Heart left ventricle (tissue), 16 donors: ENCODE measurements at places on chromosomes 7 and 10. TPM values are rescaled to one million over a fixed set of nuclear protein-coding genes. Genes with fewer than 3 reads are reported as not detected.

DNA sequence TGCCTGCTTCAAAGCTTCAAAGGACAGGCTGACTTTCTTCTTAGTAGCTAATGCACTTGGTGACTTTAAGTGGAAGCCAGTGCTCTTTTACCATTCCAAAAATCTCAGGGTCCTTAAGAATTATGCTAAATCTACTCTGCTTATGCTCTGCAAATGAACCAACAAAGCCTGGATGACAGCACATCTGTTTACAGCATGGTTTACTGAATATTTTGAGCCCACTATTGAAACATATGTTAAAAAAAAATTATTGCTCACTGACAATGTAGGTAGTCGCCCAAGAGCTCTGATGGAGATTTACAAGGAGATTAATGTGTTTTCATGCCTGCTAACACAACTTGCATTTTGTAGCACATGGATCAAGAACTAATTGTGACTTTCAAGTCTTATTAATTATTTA lies 258.2 kb upstream of the HGF start:
- peaks cover 3% of the 10 kb centered on the region for H3K36me3 ChIP-seq
- H3K27ac ChIP-seq, result no peak overlapping the region
- no peak overlapping the region for H3K4me3 ChIP-seq
- H3K4me1 ChIP-seq, result no peaks in the 10 kb centered on the region
- no peak for DNase-seq

- peaks cover 43% of the 10 kb centered on the region for H3K4me1 ChIP-seq
- DNase-seq, result no peak
- no peaks in the 10 kb centered on the region for H3K27me3 ChIP-seq
- no peak overlapping the region for H3K4me3 ChIP-seq
- H3K27ac ChIP-seq, result peak overlapping the region; percentile 0
- H3K36me3 ChIP-seq, result no peaks in the 10 kb centered on the region
Measured at GRCh38 chr10:102676534-102677315, 32.4 kb downstream of the TRIM8 start.

GRCh38 chr7:155450970-155451801 lies 6.7 kb upstream of the EN2 start:
- no peaks in the 10 kb centered on the region for H3K36me3 ChIP-seq
- H3K27ac ChIP-seq, result no peak overlapping the region
- peaks cover 86% of the 10 kb centered on the region for H3K27me3 ChIP-seq
- no peak for DNase-seq
- peaks cover 52% of the 10 kb centered on the region for H3K4me1 ChIP-seq
- H3K4me3 ChIP-seq, result no peak overlapping the region

- H3K4me1 ChIP-seq, result no peaks in the 10 kb centered on the region
- no peak for DNase-seq
- H3K27me3 ChIP-seq, result no peaks in the 10 kb centered on the region
- H3K27ac ChIP-seq, result no peak overlapping the region
Measured at GRCh38 chr7:147436718-147437117, 1153.8 kb upstream of the C7orf33 start.

- no peak for DNase-seq
- no peaks in the 10 kb centered on the region for H3K27me3 ChIP-seq
- no peak overlapping the region for H3K4me3 ChIP-seq
- no peaks in the 10 kb centered on the region for H3K4me1 ChIP-seq
Measured at GRCh38 chr7:28778786-28779185, 179.3 kb downstream of the TRIL start.

- H3K4me3 ChIP-seq, result no peak overlapping the region
- H3K36me3 ChIP-seq, result no peaks in the 10 kb centered on the region
- H3K27me3 ChIP-seq, result no peaks in the 10 kb centered on the region
- no peak overlapping the region for H3K27ac ChIP-seq
Measured at GRCh38 chr10:53489335-53490182, 717.0 kb upstream of the MBL2 start.

- H3K4me1 ChIP-seq, result peaks cover 2% of the 10 kb centered on the region
- no peaks in the 10 kb centered on the region for H3K27me3 ChIP-seq
- no peak overlapping the region for H3K27ac ChIP-seq
- H3K36me3 ChIP-seq, result peaks cover 37% of the 10 kb centered on the region
Measured at GRCh38 chr10:119401671-119402395, 140.7 kb downstream of the RGS10 start.

DNA sequence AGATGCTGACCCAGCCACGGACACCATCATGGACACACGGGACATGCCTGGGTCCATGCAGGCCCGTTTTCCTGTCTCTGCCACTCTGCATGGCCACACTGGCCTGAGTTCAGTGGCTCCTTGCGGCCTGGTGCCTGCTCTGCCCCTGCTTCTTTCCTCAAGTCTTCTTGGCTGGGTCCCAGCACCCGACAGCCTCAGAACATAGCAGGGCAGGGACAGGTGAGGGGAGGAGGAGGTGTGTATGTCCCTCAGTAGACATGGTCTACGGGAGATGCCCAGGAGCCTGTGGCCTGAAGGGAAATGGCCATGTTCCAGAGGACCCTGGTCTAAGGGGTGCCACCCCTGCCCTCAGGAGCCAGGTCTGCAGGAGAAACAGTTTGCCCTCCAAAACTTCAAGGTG lies 2.2 kb upstream of the AQP1 start:
- H3K4me3 ChIP-seq, result no peak overlapping the region
- DNase-seq, result no peak
- peaks cover 85% of the 10 kb centered on the region for H3K4me1 ChIP-seq

- no peak for DNase-seq
- no peaks in the 10 kb centered on the region for H3K4me1 ChIP-seq
- no peak overlapping the region for H3K27ac ChIP-seq
- H3K27me3 ChIP-seq, result no peaks in the 10 kb centered on the region
- no peaks in the 10 kb centered on the region for H3K36me3 ChIP-seq
Measured at GRCh38 chr7:68733219-68734153, 864.8 kb upstream of the AUTS2 start.

DNA sequence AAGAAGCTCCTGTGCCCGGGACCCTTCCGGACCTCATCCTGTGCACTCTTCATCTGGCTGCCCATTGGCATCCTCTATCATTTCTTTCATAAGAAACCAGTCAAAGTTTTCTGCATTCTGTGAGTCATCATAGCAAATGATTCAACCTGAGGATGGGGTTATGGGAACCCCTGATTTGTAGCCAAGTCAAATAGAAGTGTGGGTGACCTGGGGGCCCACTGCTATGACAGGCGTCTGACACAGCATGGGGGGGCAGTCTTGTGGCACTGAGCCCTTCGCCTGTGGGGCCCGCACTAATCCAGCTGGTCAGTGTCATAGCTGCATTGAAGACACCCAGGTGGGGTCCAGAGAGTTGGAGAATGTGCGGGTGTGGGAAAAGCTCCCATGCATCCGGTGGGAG lies 230.4 kb downstream of the USP6NL start:
- H3K4me1 ChIP-seq, result no peaks in the 10 kb centered on the region
- H3K36me3 ChIP-seq, result no peaks in the 10 kb centered on the region
- DNase-seq, result no peak
- no peaks in the 10 kb centered on the region for H3K27me3 ChIP-seq
- no peak overlapping the region for H3K27ac ChIP-seq

DNA sequence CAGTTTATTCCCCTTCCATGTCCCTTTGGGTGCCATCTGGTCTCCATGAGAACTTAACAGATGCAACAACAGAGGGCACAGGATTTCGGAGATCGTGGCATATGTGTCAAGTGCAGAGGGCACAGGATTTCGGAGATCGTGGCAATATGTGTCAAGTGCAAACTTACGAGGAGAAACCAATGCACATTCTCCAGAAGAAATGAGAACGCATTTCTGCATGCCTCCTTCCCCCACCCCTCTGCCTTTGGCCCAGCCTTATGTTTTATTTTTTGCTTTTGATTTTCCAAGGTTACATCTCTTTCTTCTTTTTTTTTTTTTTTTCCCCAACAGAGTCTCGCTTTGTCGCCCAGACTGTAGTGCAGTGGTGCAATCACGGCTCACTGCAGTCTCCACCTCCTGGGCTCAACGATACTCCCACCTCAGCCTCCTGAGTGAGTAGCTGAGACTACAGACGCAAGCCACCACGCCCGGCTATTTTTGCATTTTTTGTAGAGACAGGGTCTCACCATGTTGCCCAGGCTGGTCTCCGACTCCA lies 586 bp upstream of the ANKRD26 start:
- peaks cover 19% of the 10 kb centered on the region for H3K4me1 ChIP-seq
- H3K36me3 ChIP-seq, result peaks cover 4% of the 10 kb centered on the region
- peak; percentile 22 for DNase-seq
- peak overlapping the region; percentile 77 for H3K4me3 ChIP-seq
- peak overlapping the region; percentile 95 for H3K27ac ChIP-seq
- no peaks in the 10 kb centered on the region for H3K27me3 ChIP-seq

GRCh38 chr10:30455816-30456215 lies 21.8 kb downstream of the MAP3K8 start:
- no peak overlapping the region for H3K4me3 ChIP-seq
- H3K27ac ChIP-seq, result peak overlapping the region; percentile 3
- DNase-seq, result no peak
- H3K4me1 ChIP-seq, result peaks cover 16% of the 10 kb centered on the region
- no peaks in the 10 kb centered on the region for H3K27me3 ChIP-seq
- H3K36me3 ChIP-seq, result peaks cover 12% of the 10 kb centered on the region

- peaks cover 13% of the 10 kb centered on the region for H3K4me1 ChIP-seq
- H3K27ac ChIP-seq, result no peak overlapping the region
- H3K36me3 ChIP-seq, result no peaks in the 10 kb centered on the region
- DNase-seq, result no peak
- no peaks in the 10 kb centered on the region for H3K27me3 ChIP-seq
Measured at GRCh38 chr10:51653025-51653424, 46.4 kb downstream of the CSTF2T start.

GRCh38 chr10:20473023-20473760 lies 423.9 kb downstream of the NEBL start:
- no peaks in the 10 kb centered on the region for H3K4me1 ChIP-seq
- DNase-seq, result no peak
- no peak overlapping the region for H3K4me3 ChIP-seq
- no peaks in the 10 kb centered on the region for H3K27me3 ChIP-seq

GRCh38 chr7:99596408-99596955 lies 1.6 kb upstream of the TMEM225B start:
- no peaks in the 10 kb centered on the region for H3K36me3 ChIP-seq
- DNase-seq, result no peak
- H3K4me1 ChIP-seq, result no peaks in the 10 kb centered on the region

The GARS1 gene
- 41.8 TPM for total RNA-seq

The MYL7 gene
- 2,719 TPM for total RNA-seq

The VPS37D gene
- total RNA-seq, result 2.9 TPM

The ADAM22 gene
- total RNA-seq, result 0.75 TPM

The PIK3AP1 gene
- total RNA-seq, result 3.8 TPM
